ENCODE measurements at places on chromosomes 6 and 20. TPM values are rescaled to one million over a fixed set of nuclear protein-coding genes. Genes with fewer than 3 reads are reported as not detected.

The SPEF1 gene
- 0.27 TPM for total RNA-seq

The STX11 gene
- total RNA-seq = 4.9 TPM

The EFCAB8 gene
- total RNA-seq = 0.51 TPM

The NKAPL gene
- total RNA-seq = not detected

The TRPC4AP gene
- total RNA-seq = 96.2 TPM

DNA sequence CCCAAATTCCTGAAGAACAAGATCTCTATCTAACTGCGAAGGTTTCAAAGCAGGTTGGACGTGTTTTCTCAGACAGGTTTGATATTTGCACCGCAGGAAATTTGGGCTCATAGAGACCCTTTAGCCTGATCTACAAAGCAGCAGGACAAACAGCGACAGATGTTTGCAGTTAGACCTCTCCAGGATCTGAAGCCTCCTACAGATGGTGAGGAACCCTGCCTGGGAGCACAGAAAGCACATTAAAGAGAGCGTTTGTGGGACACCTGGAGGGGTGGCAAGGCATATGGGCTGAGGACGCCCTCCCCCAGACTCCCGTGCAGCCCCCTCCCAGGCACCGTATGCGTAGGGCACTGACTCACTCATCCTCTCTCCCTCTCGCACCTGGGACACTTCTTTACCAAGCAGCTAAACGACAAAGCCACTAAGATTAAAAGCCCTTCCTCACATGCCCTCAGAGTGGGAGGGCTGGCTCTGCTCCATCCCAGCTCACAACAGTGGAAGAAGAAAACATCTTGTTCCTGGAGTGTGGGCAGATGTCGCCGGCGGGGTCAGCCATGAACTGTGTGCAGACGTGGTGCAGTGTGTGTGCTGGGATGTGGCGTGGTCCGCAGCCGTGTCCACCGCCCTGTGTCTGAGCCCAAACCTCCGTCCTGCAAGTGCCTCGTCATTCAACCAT, 249.7 kb upstream of the AFDN start:
- H3K4me3 ChIP-seq = no peak overlapping the region
- peak overlapping the region; percentile 85 for H3K27ac ChIP-seq

DNA sequence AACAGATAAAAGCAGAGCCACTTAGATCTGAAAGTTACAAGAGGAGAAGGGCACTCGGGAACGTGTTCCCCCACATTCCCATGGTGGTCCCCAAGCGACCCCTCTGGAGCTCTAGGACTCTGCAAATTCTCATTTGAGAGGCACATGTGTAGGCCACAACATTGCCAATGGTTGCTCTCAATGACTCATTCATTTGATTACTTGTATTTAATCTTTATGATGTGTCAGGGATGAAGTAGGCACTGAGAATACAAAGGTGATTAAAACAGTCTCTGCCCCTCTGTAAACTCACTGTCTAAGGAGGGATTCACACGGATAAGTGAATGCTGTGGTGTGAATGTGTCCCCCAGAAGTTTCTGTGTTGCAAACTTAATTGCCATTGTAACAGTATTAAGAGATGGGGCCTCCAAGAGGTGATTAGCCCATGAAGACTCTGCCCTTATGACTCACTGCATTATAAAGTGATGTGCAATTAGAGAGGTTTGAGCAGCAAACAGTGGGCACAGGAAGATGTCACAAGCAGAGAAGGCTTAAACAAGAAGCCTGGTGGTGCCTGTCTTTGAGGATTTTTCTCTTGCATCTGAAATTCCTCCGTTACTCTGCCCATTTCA, 34.0 kb upstream of the TRAM2 start:
- DNase-seq = no peak
- H3K4me3 ChIP-seq = no peak overlapping the region
- peaks cover 20% of the 10 kb centered on the region for H3K4me1 ChIP-seq
- no peaks in the 10 kb centered on the region for H3K27me3 ChIP-seq
- no peak overlapping the region for H3K27ac ChIP-seq

DNA sequence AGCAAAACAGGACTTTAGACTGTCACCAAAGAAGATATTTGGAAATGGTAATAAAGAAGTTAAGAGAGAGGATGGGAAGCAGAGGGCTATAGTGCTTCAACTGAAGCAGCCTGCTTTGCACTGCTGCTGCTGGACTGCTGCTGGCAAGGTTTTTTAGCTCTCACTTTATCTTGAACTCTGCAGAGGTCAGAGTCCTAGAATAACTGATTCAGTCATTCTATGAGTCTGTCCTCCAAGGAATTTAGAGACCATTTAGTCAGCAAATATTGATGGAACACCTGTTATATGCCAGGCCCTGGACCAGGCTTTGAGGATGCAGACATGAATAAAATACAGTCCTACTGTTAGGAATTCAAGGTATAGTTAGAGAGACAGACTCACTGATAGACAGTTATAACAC, 9.1 kb upstream of the SAYSD1 start:
- H3K27ac ChIP-seq = no peak overlapping the region
- DNase-seq = no peak
- no peak overlapping the region for H3K4me3 ChIP-seq
- H3K36me3 ChIP-seq = no peaks in the 10 kb centered on the region

DNA sequence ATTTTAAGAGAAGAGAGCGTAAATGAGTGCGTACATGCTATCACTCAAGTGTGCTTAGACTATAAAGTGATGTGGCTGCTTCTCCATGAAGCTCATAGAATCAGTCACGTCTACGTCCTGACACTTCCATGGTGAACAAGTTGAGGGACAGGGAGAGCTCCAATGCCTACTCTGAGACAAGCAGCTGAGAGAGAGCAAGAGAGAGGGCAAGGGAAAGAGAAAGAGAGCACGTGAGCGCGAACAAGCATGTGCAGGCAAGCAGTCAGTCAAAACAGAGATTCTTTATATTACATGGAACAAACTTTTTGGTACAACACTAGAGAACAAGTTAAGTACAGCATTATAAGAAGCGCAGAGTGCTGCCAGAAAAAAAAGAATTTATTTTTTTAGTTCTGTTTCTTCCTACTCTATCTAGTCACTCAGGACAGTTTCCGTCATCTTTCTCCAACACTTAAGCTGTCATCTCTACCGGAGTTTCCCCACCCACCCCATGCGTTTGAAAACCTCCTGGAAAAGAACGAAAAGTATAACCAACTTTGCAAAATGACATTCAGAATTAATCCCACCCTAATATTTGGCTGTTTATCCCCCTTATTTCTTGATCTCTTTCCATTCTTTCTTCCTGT, 61.8 kb downstream of the EPB41L2 start:
- H3K27ac ChIP-seq = peak overlapping the region; percentile 80
- DNase-seq = no peak
- no peaks in the 10 kb centered on the region for H3K27me3 ChIP-seq
- no peaks in the 10 kb centered on the region for H3K36me3 ChIP-seq

GRCh38 chr20:38985603-38986170, 23.5 kb downstream of the DHX35 start:
- H3K36me3 ChIP-seq = peaks cover 27% of the 10 kb centered on the region
- H3K27ac ChIP-seq = peak overlapping the region; percentile 12
- H3K4me1 ChIP-seq = peaks cover 6% of the 10 kb centered on the region
- H3K4me3 ChIP-seq = no peak overlapping the region
- no peak for DNase-seq

GRCh38 chr6:126123226-126123625, 136.9 kb downstream of the TRMT11 start:
- H3K4me3 ChIP-seq = no peak overlapping the region
- no peaks in the 10 kb centered on the region for H3K27me3 ChIP-seq
- H3K27ac ChIP-seq = no peak overlapping the region
- no peak for DNase-seq

GRCh38 chr6:55443238-55444134, 116.2 kb downstream of the GFRAL start:
- H3K27ac ChIP-seq = no peak overlapping the region
- H3K4me1 ChIP-seq = peaks cover 9% of the 10 kb centered on the region
- no peak for DNase-seq
- no peaks in the 10 kb centered on the region for H3K36me3 ChIP-seq
- H3K4me3 ChIP-seq = no peak overlapping the region
- peaks cover 4% of the 10 kb centered on the region for H3K27me3 ChIP-seq

- peaks cover 1% of the 10 kb centered on the region for H3K27me3 ChIP-seq
- H3K36me3 ChIP-seq = no peaks in the 10 kb centered on the region
- no peak overlapping the region for H3K4me3 ChIP-seq
- no peak for DNase-seq
- peaks cover 15% of the 10 kb centered on the region for H3K4me1 ChIP-seq
Measured at GRCh38 chr6:37752718-37753117, 55.0 kb upstream of the MDGA1 start.

DNA sequence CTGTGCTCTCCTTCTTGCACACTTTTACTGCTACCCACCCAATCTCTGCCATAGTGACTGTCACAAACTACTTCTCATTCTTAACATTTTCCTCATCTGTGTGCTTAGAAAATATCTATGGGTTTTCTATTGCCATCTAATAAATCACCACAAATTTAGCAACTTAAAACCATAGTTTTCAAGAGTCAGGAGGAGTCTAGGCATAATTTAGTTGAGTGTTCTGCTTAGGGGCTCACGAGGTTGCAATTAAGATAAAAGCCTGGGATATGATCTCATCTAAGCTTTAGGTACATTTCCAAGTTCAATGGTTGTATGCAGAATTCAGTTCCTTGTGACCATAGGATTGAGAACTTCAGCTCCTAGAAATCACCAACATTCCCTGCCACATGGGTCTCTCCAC, 98.8 kb downstream of the CLVS2 start:
- H3K36me3 ChIP-seq = no peaks in the 10 kb centered on the region
- H3K27me3 ChIP-seq = peaks cover 8% of the 10 kb centered on the region
- no peak overlapping the region for H3K27ac ChIP-seq
- no peak overlapping the region for H3K4me3 ChIP-seq

All from mesothelial cell of epicardium (in vitro differentiated cells).